ENCODE measurements at places on chromosomes 4 and X. TPM values are rescaled to one million over a fixed set of nuclear protein-coding genes. Genes with fewer than 3 reads are reported as not detected.

SHOX gene
- not detected for total RNA-seq

- peak; percentile 35 for DNase-seq
Measured at GRCh38 chr4:24557026-24558025, 27.0 kb downstream of the DHX15 start.

EDA2R gene
- 6.5 TPM for total RNA-seq

GRCh38 chr4:73770917-73771316 lies 30.5 kb downstream of the CXCL8 start:
- no peak for DNase-seq

GRCh38 chr4:184513802-184514120 lies 39.4 kb upstream of the IRF2 start:
- no peak for DNase-seq

DNA sequence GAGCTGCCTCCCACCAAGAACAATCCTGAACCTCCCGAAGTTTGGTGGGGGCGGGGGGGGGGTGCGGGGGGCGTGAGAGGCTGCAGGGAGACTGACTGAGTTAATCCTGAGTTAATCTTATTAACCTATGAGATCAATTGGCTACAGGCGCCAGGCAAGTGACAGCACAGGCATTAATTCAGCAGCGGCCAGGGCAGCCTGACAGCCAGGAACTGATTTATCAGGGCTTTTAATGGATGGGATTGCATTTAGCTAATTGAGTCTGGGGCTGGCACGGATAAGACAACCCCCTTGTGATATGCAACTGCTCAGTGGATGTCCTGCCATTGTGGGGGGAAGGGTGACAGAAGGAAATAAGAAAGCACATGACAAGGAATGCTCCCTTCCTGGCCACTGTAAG lies 16.3 kb downstream of the RTL5 start:
- DNase-seq, result no peak

DNA sequence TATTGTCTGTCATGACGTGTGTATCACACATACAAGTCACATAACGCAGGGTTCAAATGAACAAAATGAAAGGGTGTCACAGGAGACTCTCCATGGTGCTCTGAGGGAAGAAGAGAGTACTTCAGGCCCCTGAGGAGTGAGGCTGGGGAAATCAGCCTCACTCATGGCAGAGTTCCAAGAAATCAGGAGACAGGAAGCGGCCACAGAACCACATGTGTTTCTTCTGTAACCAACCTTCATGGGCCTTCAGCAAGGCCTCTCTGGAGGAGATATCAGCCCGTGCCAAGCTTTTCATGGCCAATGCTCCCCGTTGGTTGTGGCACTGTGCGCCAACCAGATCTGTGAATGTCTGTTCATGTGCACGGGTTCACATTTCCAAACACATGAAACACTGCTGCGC lies 76.0 kb downstream of the NAT8L start:
- DNase-seq, result no peak

DNA sequence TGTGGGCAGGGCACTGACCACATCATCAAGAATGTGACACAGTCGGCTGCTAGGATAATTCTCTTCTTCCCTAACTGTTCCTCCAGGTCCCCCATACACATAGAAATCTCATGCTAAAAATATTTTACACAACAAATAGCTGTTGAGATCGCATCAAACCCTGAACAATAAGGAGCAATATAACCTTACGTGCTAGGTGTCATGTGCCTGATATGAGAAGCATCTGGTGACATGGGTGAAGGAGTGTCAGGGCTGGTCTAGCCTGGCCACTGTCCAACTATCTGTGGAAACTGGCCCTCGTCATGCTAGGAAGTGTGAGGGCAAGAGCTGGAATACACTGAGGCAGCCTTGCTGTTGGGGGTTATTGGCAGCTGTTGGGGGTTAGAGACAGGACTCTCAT lies 167.3 kb upstream of the PGRMC2 start:
- no peak for DNase-seq

GRCh38 chrX:41695426-41695825 lies 6.7 kb downstream of the GPR34 start:
- DNase-seq, result no peak

DNA sequence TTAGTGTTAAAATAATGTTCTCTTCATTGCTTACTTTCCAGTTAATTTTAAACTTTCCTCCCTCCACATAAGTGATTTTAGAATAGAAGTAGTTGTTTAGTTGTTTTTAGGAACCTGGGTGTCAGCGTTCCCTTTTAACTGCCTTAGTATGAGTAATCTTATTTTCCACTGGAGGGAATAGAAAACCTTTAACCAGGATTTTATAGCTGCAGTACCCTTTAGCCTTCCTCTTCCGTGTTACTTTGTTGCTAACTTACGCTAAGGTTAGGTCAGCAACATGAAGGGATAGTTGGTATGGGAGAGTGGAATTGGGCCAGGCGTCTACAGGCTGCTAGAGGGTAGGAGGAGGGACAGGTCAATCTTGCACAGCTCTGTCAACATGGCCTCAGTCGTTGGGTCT lies 31.5 kb downstream of the SMS start:
- peak; percentile 74 for DNase-seq

- no peak for DNase-seq
Measured at GRCh38 chrX:46617906-46618305, 44.3 kb downstream of the CHST7 start.

DNA sequence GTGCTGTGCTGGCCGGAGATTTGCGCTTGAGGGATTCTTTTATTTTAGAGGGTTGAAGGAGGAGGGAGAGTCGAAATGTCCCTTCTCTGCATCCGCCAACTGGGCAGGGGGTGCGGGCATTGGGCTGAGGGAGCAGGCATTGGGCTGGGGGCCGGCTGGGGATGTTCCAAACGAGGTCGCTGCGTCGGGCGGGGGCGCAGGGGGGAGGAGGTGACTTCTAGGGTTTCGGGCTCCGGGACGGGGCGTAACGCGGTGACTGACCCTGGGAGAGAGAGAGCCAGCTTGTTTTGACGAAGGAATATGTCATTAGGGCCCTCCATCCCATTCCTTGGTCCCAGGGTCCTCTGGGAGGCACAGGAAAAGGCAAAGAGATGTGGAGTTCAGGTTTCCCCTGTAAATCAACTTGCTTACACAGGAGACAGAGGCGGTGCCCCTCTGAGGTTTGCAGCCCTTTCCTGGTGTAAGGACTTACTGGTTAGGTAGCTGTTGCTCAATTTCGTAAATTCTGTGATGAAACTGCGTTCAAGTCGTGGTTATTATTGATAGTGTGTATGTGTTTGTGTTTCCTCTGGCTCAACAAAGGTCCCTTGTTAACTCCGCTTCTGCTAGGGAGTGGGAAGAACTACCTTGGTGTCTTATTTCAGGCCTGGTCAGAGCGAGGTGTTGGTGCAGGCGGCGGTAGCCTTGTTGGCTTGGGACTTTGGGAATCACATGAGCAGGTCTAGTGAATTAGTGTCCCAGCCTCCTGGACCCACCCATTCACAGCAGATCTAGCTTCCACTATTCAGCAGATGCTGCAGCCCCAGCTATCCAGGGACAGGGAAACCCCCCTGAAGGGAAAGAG lies 716 bp downstream of the FHIP1A start:
- peak; percentile 57 for DNase-seq

GRCh38 chrX:77298790-77299189 lies 148.4 kb upstream of the FGF16 start:
- DNase-seq, result no peak

DNA sequence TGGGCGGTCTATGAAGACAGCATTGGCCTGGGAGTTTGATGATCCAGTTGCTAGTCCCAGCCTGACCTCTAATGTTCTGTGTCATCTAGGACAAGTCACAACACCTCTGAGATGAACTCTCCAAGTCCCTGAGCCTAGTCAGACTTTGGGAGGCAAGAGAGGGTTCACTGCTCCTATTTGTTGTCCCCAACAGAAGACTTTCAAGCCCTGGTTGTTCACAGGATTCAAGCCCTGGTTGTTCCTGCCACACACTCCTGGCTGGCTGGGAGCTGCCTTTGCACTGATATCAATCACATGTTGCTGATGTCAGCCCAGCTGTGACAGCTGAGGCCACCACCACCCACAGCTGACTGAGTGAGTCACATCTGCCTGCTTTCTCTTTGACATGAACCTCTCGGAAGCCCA lies 253.2 kb upstream of the RASGEF1B start:
- peak; percentile 67 for DNase-seq

DNA sequence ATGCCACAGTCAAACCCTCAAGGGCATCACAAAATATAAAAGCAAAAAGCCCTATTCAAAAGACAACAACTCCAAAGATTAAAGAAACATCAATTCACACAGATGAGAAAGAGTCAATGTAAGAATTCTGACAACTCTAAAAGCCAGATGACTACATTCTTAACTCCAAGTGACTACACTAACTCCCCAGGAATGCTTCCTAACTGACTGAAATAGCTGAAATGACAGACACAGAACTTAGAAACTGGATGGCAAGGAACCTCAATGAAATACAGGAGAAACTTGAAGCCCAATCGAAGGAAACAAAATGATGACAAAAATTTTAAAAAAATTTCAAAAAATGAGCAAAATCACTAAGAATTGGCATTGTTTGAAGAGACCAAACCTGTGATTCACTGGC lies 1047.6 kb upstream of the PCDH10 start:
- DNase-seq, result no peak

ZFP42 gene
- not detected for total RNA-seq

DNA sequence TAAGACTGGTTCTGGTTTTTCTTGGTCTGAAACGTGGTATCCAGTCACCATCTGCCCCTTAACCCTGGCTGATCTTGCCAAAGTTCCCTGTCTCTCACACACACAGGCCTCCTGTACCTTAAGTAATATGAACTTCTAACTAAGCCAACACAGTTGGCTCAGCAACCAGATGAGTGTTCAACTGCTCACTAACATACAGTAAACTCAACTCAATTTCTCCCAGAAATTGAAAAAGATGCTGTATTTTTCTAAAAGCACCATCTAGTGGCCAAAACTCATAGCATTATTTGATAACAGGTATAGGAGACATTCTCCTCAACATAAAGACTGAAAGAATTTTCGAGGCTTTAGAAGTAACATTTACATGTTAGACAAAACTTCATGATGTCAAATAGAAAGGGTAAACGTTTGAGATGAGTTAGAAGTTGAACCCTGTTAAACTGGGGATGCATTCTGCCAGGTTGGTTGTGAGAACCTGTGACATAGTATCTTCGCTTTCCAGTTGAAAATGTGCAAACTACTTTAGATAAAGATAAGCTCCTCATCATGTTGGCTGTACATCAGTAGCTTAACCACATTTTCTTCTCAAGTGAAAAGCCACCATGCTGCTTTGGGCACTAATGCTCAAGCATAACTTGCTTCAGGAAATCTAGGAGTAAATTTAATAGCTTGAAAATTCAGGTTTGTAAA lies 31.2 kb downstream of the CCNI start:
- peak; percentile 26 for DNase-seq

WFS1 gene
- total RNA-seq, result 11.9 TPM

DNA sequence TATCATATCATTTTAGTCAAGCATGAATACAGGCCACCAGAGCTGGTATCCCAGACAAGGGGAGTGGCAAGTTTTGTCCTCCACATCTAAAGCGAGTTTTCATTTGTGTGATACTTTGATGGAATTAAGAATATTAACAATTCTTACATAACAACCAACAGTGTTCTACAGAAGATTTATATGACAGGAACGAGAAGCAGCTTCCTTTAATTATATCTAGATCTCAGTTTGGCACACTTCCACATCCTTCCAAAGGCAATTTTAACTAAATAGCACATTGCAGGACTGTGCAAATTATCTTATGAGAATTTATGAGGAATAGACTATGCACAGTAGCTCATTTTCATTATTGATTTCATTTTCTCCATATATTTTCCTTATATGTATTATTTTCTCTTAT lies 121.2 kb upstream of the GUCY1A1 start:
- DNase-seq, result no peak

GRCh38 chr4:121943941-121944340 lies 7.9 kb downstream of the TRPC3 start:
- no peak for DNase-seq

EDNRA gene
- not detected for total RNA-seq

DNA sequence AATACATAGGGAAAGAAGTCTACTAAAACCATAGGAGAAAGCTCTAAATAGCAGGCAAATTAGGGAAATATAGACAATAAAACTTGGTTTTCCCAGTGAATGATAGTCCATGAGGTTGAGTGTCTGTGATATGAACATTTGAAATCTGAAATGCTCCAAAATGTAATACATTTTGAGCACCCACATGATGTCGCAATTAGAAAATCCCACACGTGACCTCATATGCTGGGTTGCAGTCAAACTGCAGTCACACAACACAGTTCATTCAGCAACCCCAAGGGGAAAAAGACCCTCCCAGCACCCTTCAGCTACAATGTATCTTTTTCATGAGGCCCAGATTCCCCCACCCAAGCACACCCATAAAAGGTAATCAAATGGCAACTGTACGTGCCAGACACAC lies 155.6 kb downstream of the BTC start:
- DNase-seq, result no peak

OPRPN gene
- not detected for total RNA-seq

GRCh38 chrX:19839770-19840254 lies 47.6 kb downstream of the SH3KBP1 start:
- no peak for DNase-seq

DNA sequence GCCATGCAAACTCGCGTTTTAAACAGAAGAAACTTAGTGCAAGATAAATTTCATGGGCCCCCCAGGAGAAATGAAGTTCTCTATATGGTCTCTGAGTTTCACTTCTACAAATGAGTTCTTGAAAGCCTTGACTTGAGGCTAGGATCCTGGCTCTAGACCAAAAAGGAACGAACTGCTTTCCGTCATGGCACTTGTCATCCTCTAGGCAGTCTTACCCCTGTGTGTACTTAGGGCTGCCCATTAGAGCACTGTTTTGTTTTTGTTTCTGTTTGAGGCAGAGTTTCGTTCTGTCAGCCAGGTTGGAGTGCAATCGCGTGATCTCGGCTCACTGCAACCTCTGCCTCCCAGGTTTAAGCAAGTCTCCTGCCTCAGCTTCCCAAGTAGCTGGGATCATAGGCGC lies 29.0 kb downstream of the RNF4 start:
- DNase-seq, result no peak

ADGRG2 gene
- total RNA-seq, result 38.6 TPM

ASMT gene
- not detected for total RNA-seq

PRPS2 gene
- total RNA-seq, result 47.3 TPM

GRCh38 chr4:876780-877179 lies 50.9 kb upstream of the CPLX1 start:
- DNase-seq, result no peak

GRCh38 chr4:19401301-19402080 lies 850.2 kb upstream of the SLIT2 start:
- DNase-seq, result no peak

DNA sequence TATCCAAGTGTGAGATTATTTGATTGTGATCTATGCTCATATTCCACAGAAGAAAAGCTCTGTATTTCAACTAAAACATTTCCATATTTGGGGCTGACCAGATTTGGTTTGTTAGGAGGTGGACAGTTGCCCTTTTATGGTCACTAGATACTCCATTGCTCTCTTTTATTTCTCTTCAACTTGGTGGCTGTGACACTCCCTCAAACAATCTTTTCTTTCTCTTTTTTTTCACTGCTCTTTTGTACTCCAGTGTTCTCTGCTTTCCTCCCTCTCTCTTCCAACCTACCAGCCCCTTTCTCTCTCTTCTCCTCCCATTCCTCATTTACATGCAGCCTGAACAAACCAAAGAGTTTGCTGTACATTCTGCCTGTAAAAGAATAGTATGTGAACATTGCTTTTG lies 48.8 kb downstream of the RBPJ start:
- DNase-seq, result no peak
